Endothelial cell of umbilical vein (primary cell): ENCODE measurements at places on chromosomes 1 and 21. TPM values are rescaled to one million over a fixed set of nuclear protein-coding genes. Genes with fewer than 3 reads are reported as not detected.

The RORC gene
- not detected in 2 replicates for total RNA-seq

The CD247 gene
- not detected in 2 replicates for total RNA-seq

The C8A gene
- total RNA-seq: not detected in 2 replicates

The NUDT4B gene
- 1.7 TPM in 1 of 2 replicates, not detected in the other for total RNA-seq

The SYTL1 gene
- not detected in 2 replicates for total RNA-seq

The NTRK1 gene
- total RNA-seq: not detected in 2 replicates

DNA sequence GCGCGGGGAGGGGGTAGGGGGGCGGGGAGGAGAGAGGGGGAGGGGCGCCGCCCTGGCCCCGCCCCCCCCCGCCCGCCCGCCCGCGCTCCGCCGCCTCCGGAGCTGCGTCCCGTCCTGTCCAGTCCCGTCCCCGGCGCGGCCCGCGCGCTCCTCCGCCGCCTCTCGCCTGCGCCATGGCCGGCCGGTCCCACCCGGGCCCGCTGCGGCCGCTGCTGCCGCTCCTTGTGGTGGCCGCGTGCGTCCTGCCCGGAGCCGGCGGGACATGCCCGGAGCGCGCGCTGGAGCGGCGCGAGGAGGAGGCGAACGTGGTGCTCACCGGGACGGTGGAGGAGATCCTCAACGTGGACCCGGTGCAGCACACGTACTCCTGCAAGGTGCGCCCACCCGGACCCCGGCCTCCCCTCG, at the start of gene AGRN:
Gene AGRN, plus strand, starts transcription at position 121 of the 405 bp plus-strand sequence. Its CDS starts 53 bp downstream, at position 174.
- no peaks in the 10 kb centered on the region for H3K27me3 ChIP-seq
- peak within 1 kb of the TSS; percentile 62 for H3K4me3 ChIP-seq
- H3K36me3 ChIP-seq: no peaks in the 10 kb centered on the region

DNA sequence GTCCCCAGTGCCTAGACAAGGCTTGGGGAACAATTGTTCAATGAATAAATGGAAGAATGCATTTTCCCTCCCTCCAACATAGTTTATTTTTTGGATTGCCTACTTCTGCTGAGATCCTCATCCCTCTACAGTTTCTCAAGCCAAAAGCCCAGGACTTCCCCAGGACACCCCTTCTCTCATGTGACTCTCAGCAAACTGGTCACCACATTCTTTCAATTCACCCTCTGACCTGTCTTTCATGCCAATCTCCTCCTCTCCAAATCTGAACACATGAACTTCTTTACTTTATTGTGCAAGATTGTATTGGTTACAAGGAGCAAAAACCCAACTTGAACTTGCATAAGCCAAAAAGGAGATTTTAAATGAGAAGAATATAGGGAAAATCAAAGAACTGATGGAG, 103.2 kb upstream of the JUN start:
- no peaks in the 10 kb centered on the region for H3K27me3 ChIP-seq
- peaks cover 44% of the 10 kb centered on the region for H3K4me1 ChIP-seq
- no peaks in the 10 kb centered on the region for H3K36me3 ChIP-seq
- H3K4me3 ChIP-seq: no peak overlapping the region

DNA sequence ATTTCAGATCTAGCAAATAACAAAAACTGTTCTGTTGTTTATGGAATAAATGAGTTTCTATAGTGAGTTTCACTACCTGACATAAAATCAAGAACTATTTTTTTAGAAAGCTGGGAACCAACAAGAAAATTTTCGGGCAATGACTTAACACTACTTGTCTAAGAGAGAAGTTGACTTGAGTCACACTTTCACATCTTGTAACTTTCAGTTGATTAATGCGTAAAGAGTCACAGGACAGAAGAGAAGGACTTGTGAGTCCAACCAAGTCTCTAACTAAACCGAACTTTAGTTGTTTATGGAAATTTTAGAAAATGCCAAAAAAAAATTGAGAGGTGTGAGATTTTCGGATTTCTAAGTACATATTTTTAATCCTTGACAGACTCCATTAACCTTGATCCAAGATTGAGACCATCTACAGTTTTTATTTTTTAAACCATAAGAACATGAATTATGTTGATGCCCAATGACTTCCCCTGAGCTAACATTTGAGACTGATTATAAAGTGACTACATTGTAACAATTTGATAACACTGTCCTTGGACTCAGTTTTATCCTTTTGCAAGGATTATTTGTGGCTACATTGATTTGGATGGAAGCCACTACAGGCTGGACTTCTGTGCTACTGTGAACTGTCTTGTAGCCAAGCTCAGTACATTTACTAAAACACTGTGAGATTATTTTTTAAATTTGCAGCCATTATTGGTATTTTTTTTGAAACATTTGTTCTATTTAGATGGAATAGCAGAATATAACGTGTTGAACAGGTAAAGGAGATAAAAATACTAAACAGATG, 284.0 kb downstream of the PTPRC start:
- H3K36me3 ChIP-seq: peaks cover 3% of the 10 kb centered on the region
- H3K27me3 ChIP-seq: no peaks in the 10 kb centered on the region
- no peak for DNase-seq

GRCh38 chr1:178142806-178143205, 48.9 kb downstream of the RASAL2 start:
- H3K36me3 ChIP-seq: no peaks in the 10 kb centered on the region
- no peaks in the 10 kb centered on the region for H3K4me1 ChIP-seq
- H3K27ac ChIP-seq: no peak overlapping the region
- H3K4me3 ChIP-seq: no peak overlapping the region
- no peak for DNase-seq
- H3K27me3 ChIP-seq: no peaks in the 10 kb centered on the region

GRCh38 chr1:24503059-24503751, 569 bp downstream of the RCAN3 start:
- H3K27me3 ChIP-seq: peaks cover 18% of the 10 kb centered on the region
- DNase-seq: no peak
- H3K4me3 ChIP-seq: peak overlapping the region; percentile 48
- peaks cover 5% of the 10 kb centered on the region for H3K4me1 ChIP-seq
- H3K36me3 ChIP-seq: no peaks in the 10 kb centered on the region
- no peak overlapping the region for H3K27ac ChIP-seq

DNA sequence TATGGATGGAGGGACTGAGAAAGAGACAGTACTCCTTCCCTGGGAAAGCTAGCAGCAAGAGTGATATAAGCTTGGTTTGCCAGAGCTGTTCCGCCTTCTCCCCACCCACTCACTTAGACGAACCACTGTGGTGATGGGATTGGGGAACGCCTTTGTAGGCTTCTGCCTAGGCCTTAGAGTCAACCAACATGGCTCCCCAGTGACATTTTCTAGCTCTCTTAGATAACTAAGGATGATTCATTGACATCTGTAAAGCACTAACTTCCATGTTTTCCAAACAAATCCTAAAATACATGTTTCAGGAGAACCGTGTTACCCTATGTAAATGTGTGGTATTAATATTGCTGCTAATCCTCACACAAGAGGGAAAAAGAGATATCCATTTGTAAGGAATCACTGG, 21.6 kb upstream of the SSX2IP start:
- no peaks in the 10 kb centered on the region for H3K36me3 ChIP-seq
- no peak overlapping the region for H3K27ac ChIP-seq
- H3K4me1 ChIP-seq: no peaks in the 10 kb centered on the region
- H3K4me3 ChIP-seq: no peak overlapping the region
- peaks cover 6% of the 10 kb centered on the region for H3K27me3 ChIP-seq
- DNase-seq: no peak

DNA sequence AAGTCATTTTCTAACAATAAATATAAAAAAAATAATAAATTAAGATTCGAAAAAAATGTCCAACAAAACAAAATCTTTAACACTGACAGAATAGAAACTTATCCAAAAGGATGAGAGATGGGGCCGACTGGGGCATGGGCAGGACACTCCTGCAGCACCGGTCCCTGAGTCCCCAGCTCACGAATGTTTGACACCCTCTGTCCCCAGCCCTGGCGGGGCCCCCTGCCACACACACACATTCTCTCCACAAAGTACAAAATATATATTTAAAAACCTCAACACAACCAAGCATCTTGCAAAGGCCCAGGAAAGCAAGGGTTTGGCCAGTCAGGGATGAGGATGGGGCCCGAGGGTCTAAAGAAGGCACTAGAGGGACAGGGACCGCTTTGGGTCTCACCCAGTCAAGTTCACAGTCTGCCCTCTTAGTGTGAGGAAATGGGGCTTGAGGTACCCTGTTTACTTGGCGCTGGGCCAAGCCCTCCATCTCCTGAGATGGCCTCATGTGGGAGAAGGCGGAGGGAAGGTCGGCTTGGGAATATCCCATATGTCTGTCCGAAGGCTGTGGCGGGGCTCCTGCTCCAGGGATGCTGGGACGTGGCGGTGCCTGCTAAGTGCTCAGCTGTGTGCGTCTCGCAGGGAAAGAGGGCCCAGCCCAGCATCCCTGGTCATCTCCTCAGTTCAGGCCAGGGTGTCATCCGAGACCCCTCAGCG, 31.3 kb downstream of the EPHA2 start:
- no peaks in the 10 kb centered on the region for H3K4me1 ChIP-seq
- H3K27me3 ChIP-seq: no peaks in the 10 kb centered on the region
- no peak for DNase-seq

- no peak overlapping the region for H3K27ac ChIP-seq
- no peaks in the 10 kb centered on the region for H3K36me3 ChIP-seq
- H3K4me3 ChIP-seq: no peak overlapping the region
- H3K4me1 ChIP-seq: no peaks in the 10 kb centered on the region
- peaks cover 24% of the 10 kb centered on the region for H3K27me3 ChIP-seq
Observed at GRCh38 chr1:110187139-110187890, 22.8 kb upstream of the KCNC4 start.

DNA sequence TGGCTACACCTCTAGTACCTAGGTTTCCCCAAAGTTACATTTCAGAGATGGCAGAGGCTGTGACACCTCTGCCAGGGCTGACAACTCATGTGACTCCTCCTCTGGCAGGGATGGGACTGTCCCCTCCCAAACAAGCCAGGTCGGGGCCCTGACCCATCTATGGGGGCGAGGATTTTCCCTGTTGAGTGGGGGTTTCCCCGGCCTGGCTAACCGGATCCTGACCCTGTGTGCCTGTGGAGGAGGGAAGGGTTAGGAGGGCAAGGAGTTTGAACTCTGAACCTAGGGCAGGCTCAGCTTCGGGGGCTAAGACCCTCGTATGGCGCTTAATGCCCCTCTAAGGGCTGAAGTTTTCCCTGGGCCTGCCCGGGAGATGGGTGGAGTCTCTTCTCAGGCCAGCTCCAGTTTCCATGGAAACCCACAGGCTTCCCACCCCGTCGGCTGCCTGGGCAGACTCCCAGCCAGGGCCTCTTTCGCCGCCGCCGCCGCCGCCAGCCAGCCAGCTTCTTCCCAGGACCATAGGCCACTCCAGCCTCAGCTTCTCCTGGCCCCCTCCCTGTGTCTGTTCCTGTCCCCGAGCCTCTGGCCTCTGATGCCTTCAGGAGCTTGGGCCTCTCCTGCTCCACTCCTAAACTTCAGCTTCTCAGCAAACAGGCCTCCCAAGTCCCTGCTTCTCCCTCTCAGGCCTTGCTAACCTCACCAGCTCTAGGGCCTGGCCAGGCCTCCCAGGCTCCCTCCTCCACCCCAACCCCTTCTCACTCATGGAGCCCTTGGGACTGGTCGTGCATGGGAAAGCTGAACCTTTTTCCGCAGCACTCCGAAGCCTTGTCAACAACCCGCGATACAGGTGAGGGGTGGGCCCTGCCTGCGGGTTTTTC, at the start of gene BTBD19:
Gene BTBD19, plus strand, starts transcription at position 461 of the 875 bp plus-strand sequence. Its CDS starts 298 bp downstream, at position 759.
- DNase-seq: peak; percentile 88
- H3K4me1 ChIP-seq: peaks cover 70% of the 10 kb centered on the region
- H3K27me3 ChIP-seq: no peaks in the 10 kb centered on the region
- peak within 1 kb of the TSS; percentile 60 for H3K4me3 ChIP-seq
- peak within 1 kb of the TSS; percentile 100 for H3K27ac ChIP-seq

DNA sequence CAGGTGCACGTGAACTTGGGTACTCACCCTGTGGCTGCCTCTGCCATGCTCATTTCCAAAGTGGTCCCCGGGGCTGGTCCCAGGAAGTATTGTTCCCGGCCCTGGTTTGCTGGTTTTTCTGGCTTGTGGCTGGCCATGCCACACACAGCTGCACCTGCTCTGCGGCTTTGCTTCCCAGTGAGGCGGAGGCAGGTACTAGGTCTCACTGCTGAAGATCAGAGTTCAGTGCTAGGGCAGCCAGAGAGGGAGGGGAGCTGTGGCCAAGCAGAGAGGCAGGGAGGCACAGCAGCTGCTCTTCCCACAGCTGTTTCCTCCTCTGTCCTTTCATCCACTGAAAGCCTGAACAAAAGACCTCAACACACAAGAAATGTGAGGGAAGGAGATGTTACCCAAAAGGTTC, 30.5 kb downstream of the ENO1 start:
- H3K4me1 ChIP-seq: peaks cover 4% of the 10 kb centered on the region
- DNase-seq: peak; percentile 26
- no peaks in the 10 kb centered on the region for H3K27me3 ChIP-seq
- H3K27ac ChIP-seq: no peak overlapping the region
- H3K4me3 ChIP-seq: no peak overlapping the region

- H3K27me3 ChIP-seq: no peaks in the 10 kb centered on the region
- H3K4me1 ChIP-seq: no peaks in the 10 kb centered on the region
- H3K4me3 ChIP-seq: no peak overlapping the region
- no peaks in the 10 kb centered on the region for H3K36me3 ChIP-seq
Observed at GRCh38 chr1:106755682-106756406, 300.6 kb upstream of the PRMT6 start.

GRCh38 chr1:22627331-22627730, 9.1 kb upstream of the C1QA start:
- no peak overlapping the region for H3K27ac ChIP-seq
- no peak overlapping the region for H3K4me3 ChIP-seq
- no peaks in the 10 kb centered on the region for H3K4me1 ChIP-seq
- no peaks in the 10 kb centered on the region for H3K36me3 ChIP-seq
- peaks cover 2% of the 10 kb centered on the region for H3K27me3 ChIP-seq
- no peak for DNase-seq

DNA sequence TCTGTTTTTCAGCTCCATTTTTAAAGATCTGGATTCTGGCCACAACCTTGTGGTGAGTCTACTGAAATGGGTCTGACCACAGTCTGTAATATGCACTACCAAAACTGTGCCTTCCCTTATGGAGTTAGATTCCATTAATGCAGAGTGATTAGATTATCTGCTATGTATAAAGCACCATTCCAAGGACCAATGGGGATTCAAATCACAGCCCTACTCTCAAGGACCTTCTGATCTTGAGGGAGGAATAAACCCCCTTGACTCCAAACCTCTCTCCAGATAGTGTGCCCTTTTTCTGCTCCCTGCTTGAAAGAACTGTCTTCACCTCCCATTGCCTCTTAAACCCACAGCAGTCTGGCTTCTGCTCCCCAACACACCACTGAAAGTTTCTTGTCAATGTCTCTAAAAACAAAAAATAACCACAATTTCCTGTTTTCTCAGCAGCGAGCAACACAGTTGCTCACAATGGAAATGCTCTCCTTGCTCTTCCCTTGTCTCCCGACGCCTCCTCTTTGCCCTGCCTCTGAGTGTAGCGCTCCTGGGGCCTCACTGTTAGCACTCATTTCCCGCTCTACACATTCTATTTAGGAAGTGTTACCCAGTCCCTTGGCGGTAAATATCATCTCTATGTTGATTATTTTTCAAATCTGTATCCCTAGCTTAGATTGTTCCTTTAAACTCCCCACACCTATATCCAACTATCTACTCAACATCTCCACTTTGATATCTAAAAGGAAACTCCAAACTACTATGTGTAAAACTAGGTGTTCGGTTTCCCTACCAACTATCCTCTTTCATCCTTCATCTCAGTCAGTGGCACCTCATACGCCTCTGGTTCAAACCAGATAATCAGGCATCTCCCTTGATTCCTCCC, 13.6 kb downstream of the PCNX2 start:
- H3K27ac ChIP-seq: no peak overlapping the region
- no peak overlapping the region for H3K4me3 ChIP-seq
- H3K27me3 ChIP-seq: no peaks in the 10 kb centered on the region
